Activated T-helper 1 cell treated with Interleukin-2 at 50 U/mL for 16 hours (primary cell): ENCODE measurements at places on chromosomes 3 and 15.

DNA sequence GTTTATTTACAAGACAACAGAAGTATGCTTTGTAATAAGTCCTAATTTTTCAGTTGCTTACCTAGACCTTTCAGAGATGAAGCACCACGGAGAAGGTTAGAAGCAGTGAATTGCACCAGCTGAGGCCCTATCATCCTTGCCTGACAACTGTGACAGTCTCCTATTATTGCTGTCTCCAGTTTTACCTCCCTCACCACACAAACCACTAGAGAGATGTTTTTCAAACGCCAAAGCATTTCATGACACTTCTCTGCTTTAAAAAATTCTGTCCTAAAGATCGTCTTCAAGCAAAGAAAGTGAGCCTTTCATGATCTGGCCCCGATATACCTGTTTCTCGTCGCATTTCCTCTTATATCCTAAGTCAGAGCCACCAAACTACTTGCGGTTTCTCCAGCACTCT is 72.3 kb upstream of the TSPAN3 start:
- DNase-seq: no peak

DNA sequence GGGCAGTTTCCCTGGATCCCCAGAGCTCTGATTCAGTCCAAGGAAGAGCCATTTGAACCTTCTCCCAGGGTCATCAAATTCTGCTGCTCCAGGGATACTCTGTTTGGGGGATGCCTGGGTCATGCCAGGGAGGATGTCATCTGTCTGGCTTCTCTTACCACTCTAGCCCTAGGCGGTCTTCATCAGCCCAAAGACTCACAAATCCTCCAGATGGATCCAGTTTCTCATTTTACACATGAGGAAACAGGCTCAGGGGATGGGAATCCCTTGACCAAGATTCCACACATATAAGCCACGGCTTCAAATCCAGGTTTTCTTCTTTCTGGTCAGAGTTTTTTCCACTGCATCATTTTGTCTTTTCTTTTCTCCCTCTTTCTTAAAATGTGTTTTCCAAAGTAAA is 36.7 kb downstream of the SLC28A1 start:
- no peak for DNase-seq

DNA sequence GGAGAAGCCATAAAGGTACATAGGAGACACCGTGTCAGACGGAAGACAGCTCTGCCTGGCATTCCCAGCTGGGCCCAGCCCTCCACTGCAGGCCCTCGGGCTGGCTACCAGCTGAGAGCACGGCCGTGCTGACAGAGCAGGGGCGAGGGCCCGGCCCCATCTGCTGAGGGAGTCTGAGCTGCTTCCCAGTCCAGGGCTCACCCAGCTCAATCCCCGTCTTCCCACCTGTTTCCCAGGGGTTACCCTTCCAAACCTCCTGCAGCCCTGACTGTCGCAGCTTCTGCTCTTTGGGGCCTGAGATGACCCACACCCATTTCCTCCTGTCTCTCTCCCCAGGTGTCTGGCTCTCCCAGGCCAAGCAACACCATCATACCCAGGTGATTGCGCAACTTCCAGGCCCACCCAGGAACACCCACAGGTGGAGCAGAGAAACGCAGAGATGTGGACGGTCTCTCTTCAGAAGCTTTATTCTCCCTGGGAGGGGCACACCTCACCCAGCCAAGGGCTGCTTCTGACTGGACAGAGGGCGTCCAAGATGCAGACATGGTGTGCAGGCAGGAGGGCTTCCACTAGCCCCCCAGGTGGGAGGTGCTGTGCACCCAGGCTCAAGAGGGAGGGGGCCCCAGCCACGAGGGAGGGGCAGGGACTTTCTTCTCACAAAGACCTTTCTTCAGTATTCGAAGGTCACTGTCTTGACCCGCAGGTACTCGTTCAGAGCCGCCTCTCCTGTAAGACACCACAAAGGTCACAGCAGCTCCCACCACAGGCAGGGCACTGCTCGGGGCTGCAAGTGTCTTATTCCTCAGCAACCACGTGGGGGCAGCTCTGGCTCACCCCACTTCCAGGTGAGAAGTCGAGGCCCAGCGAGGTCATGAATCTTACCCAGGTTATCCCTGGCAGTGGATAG is 19.4 kb upstream of the SLC41A3 start:
- no peak for DNase-seq

DNA sequence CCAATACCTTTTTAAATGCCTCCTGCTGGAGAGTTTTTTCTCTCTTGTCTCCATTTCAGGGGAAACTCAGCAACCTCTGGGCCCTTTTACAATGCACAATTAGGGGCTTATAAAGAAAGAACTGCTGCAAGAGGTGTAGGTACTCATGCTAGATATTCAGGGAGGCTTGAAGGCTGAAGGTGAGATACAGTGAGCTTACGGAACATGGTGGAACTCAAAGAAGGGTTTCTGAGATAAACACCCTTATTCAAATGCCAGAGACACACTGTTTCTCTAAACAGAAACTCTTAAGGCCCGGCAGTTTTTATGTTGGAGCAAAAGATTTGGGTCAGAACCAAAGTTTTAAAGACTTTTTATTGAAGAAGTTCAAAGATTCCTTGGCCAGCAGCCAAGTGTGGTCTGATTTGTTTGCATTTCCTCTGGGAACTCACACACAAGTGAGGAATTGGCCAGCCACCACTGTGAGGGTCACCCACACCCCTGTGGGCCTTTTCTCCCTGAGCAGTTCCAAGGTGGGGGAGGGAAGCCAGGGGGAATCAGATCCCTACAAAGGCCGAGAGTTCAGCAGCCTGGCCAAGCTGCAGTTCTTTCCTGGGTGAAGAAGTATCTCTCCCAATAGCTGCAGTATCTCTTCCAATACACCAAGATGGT is 47.8 kb downstream of the TNFAIP8L3 start:
- DNase-seq: no peak

DNA sequence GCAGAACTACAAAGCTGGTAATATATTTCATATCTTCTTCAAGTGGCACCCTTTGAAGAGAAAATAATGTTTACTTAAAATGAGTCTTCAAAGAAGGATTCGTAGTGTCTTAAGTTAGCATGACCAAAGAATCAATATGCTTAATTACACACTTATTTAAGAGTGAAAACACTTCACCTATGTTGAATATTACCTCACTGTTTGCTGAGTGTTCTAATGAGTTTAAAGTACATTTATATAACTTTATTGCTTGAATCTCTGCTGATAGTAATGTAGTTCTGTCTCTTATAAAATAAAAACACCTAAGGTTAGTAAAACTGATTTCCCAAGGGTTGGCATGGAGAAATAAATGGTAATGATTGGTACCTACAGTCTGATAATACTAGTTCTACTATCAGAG is 143.3 kb upstream of the SLC2A2 start:
- DNase-seq: no peak

DNA sequence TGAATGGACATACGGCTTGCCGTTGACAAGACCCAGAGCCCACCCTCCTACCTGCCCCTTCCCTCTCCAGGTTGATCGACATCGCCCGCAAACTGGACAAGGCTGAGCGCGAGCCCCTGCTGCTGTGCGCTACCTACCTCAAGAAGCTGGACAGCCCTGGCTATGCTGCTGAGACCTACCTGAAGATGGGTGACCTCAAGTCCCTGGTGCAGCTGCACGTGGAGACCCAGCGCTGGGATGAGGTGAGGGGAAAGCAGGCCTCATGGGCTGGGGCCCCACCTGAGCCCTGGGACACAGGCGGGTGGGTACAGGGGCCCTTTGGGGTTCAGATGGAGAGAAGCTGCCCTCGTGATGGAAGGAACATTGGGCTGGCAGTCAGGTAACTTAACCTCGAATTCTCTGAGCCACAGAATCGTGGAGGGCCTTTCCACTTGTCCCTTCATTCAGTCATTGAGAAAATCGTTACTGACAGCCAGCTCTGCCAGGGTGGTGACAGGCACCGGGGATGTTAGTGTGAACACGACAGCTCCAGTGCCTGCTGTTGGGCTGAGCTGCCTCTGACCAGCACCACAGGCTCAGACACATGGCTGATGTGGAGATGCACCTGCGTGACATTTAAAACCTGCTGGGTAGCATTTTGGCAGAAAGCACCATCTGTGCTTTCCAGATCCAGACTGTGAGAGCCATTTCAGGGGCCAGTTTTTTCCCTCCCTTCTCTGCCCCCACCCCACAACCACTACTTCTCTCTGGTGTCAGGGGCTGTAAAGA is 25.6 kb upstream of the RHO start:
- no peak for DNase-seq

GRCh38 chr3:11539218-11539617 is 104.5 kb downstream of the VGLL4 start:
- no peak for DNase-seq

DNA sequence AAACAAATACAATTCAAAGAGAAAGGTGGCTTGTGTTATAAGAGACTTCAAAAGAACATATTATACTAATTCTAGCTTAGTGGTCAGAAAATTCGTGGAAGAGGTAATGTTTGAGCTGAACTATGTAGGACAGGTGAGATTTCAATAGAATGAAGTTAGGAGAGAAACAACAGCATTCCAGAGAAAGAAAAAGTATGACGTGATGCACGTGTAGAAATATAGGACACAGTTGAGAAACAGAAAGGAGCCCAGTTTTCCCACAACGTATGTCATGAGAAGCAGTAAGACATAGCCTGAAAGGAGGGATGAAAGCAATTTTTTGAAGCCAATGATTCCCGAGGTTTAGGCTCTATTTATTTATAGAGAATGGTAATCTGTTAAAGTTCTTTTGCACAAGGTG is 18.7 kb upstream of the P3H2 start:
- DNase-seq: no peak

DNA sequence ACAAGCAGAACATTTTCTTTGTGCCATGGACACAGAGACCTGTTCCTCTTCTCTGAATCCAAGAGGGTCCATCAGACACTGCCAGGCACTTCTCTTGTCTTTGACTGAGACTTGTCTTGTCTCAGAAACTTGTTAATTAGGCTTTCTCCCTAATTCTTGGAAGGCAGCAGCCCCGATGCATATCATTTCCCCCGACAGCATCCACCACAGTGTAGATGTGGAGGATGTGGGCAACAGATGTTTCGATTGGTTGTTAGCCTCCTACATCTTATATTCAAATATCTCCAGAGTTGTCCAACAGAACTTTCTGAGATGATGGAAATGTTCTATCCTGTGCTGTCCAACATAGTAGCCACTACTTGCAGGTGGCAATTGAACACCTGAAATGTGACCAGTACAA is 15.5 kb downstream of the GASK1A start:
- no peak for DNase-seq

GRCh38 chr15:92415639-92416297 is 22.1 kb downstream of the ST8SIA2 start:
- DNase-seq: no peak

GRCh38 chr15:65901336-65901735 is 32.0 kb downstream of the RAB11A start:
- no peak for DNase-seq

- no peak for DNase-seq
Observed at GRCh38 chr3:148026009-148026588, 616.9 kb downstream of the ZIC1 start.

GRCh38 chr15:26660241-26660640 is 112.6 kb downstream of the GABRB3 start:
- no peak for DNase-seq

DNA sequence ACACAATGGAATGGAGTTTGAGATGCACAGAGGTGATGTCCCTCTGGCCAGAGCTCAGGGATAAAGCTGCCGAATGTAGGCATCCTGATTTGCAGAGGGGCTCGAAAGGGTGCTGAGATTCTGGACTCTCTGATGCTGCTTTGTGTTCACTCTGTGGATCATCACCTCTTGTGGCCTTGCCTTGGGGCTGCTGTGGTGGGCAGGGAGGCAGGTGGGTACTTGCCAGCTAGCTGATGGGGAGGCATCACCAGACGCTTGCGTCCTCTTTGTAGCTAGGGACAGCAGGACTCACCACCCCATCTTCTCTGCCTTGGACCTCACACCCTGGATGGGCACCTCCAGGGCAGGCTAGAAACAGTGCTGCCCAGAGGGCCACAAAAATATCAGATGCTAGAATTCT is 14.6 kb upstream of the RASGRF1 start:
- no peak for DNase-seq

DNA sequence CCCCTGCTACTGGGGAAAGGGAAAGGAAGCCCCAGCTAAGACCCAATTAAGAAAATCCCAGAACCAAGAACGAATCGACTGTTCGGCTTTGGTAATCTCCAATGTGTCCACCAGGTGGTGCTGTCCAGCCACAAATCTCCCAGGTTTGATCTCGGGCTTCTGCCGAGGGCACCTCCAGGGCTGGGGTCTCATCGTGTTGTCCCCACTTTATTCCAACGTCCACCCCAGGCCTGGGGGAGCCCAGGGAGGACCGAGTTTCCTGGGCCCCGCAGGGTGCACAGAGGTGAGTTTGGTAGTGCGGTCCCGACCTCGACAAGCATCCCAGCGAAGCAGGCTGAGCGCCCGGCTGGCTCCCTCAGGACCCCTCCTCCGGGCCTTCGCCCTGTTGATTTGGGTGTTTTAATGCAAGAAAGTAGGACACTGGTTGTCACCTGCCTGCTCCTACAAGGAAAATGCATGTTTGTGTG is 185.1 kb downstream of the GOLGA6L6 start:
- DNase-seq: peak; percentile 65

DNA sequence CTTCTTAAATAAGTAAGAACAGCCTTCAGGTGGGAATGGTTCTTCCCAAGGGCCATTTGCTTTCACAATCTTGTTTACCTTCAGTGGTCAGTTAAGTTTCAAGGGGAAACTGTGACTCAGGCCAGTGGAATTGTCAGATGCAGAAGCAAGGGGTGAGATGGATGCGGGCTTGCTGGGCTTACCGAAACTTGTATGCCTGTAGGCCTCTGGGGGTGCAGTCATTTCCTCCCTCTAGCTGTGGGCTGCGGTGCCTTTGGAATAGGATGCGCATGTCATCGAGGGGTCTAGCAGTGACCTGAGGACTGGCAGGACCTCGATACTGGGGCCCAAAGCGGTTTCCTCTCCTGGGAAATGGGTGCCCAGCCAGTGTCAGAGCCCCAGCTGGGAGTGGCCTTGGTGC is 121.6 kb downstream of the EEFSEC start:
- no peak for DNase-seq

- DNase-seq: no peak
Observed at GRCh38 chr15:92051716-92052115, 198.2 kb downstream of the SLCO3A1 start.

DNA sequence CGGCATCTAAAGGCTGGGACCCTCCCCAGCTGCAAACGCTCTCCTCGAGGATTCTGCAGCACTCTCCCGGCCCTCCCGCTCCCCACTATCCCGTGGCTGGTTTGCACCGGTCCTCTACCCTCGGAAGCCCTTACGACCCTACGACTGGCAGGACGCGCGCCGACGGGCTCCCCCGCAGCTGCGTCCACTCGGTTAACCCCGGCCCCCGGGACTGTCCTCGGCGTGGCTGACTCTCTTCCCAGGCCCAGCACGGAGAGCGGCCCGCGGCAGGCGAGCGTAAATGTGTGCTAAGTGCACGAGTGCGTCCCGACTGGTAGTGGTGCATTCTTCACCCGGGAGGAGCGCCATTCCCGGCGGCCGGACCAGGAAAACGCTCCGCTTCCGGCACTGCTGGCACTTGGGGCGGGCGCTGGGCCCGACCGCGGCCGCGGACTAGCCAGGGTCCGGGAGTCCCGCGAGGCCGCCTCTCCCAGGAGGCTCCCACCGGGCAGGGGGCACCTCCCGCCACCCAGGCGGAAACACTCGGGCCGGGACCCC is 508 bp downstream of the GORASP1 start:
- DNase-seq: no peak

GRCh38 chr3:145384307-145384706 is 776.7 kb downstream of the PLOD2 start:
- DNase-seq: no peak

GRCh38 chr3:177196456-177197040 is 734 bp downstream of the TBL1XR1 start:
- peak; percentile 17 for DNase-seq
